Glutamatergic neuron (in vitro differentiated cells): ENCODE measurements at places on chromosomes 7 and 10. TPM values are rescaled to one million over a fixed set of nuclear protein-coding genes. Genes with fewer than 3 reads are reported as not detected.

GRCh38 chr7:18426564-18427226 lies 68.9 kb upstream of the HDAC9 start:
- DNase-seq = no peak

GRCh38 chr10:2251631-2252030 lies 514.3 kb upstream of the ADARB2 start:
- no peak for DNase-seq

DNA sequence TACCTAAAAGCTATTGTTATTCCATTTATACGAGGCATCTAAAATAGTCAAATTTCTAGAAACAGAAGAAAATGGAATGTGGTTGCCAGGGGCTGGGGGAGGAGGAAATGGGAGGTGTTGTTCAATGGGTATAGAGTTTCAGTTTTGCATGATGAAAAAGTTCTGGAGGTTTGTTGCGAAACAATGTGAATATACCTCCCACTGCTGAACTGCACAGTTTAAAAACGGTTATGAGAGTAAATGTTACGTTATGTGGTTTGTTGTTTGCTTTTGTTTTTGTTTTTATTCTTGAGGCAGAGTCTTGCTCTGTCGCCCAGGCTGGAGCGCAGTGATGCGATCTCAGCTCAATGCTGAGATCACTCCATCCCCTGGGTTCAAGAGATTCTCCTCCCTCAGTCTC lies 64.9 kb upstream of the NRBF2 start:
- DNase-seq = no peak

DNA sequence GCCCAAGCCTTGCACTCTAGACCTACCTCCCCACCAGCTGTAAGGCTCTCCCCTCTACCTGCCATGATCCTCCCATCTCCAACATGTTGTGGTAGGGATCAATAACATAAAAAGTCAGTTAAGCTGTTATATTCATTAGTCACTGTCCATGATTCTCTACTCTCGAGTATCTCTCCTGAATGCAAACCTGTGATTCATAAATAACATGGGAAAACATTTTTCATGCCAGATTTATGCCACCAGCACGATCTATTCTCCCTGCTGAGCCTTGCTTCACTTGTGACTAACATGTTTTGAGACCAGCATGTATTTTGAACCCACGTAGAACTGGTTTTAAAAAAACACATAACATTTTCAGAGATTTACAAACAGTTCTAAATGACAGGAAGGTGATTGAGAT lies 30.3 kb downstream of the TMEM168 start:
- no peak for DNase-seq

PNLIPRP1 gene
- not detected for total RNA-seq

- no peak for DNase-seq
Observed at GRCh38 chr7:100266576-100267354, 40.7 kb upstream of the SPDYE3 start.

SPOCK2 gene
- 362 TPM for total RNA-seq

GRCh38 chr7:94393246-94394108 lies 1.2 kb upstream of the COL1A2 start:
- peak; percentile 12 for DNase-seq
